Urinary bladder (tissue), 4 donors: ENCODE measurements at places on chromosomes 3 and 15. TPM values are rescaled to one million over a fixed set of nuclear protein-coding genes. Genes with fewer than 3 reads are reported as not detected.

MAP6D1 gene
- 2.0 TPM for total RNA-seq

- DNase-seq, result no peak
Observed at GRCh38 chr15:42159381-42160015, 3.1 kb upstream of the PLA2G4F start.

SI gene
- not detected for total RNA-seq

BUB1B gene
- 23.8 TPM for total RNA-seq

PLA2G4D gene
- total RNA-seq, result not detected
